ENCODE measurements at places on chromosomes 12 and 14.

- no peak for DNase-seq
Observed at GRCh38 chr14:99603471-99604277, at the start of gene CCDC85C. TSS of gene CCDC85C (minus strand) at chr14:99604207. CDS start at chr14:99603959, 248 bp downstream.

DNA sequence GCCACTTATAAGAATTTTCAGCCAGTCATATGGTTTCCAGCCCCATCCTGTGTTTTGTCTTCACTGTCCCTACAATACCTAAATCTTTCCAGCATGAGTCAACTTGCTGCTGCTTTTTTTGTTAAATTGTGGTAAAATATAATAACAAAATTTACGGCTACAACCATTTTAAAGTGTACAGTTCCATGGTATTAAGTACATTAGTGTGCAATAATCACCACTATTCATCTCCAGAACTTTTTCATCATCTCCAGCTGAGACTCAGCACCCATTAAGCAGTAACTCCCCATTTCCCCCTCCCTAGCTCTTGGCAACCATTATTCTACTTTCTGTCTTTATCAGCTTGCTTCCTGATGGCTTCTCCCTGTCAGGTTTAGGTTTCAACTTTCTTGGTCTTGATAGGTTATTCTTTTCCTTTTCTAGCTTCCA is 39.1 kb downstream of the FRS2 start:
- DNase-seq = no peak

- DNase-seq = no peak
Observed at GRCh38 chr12:630656-631632, 32.3 kb downstream of the NINJ2 start.

DNA sequence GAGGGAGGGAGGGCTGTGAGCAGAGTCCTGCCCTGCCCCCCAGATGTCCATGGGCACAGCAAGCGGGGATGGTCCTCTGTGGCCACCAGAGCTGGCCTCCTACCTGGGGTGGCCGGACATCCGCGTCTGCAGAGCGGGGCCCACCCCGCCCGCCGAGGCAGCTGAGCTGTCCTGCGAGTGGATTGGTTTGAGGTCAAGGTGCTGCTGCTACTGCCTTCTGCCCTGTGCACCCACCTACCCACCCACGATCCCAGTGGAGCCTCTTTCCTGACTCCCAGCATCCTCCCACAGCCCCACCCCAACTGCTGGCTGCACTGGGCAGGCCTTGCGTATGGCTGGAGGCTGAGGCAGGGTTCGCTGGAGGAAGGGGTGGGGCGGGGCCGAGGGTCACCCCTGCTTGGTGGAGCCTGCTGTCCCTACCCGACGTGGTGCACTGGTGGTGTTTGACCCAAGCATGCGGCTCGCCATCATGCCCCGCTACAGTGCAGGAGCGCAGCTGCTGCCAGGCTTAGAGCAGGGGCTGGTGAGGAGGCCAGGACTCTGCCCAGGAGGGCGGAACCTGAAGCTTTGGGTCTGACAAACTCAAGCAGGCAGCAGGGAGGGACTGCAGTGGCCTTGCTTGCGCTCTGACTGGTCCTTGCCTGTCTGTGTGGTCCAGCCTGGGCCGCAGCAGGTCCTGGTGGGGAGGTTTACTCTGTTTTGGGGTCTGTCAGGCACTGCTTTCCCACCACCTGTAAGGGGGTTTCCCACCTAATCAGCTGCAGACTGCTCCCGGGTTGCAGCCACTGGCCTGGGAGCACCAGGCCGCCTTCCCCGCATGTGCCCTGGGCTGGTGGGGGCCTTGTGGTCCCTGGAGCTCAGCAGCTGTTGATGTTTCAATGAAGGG is 23.7 kb downstream of the CEP170B start:
- no peak for DNase-seq

GRCh38 chr12:103903993-103904392 is 26.2 kb upstream of the HSP90B1 start:
- DNase-seq = no peak

GRCh38 chr14:22551605-22551997 is 37.4 kb downstream of the DAD1 start:
- no peak for DNase-seq

- DNase-seq = no peak
Observed at GRCh38 chr12:11596141-11596540, 53.3 kb upstream of the ETV6 start.

GRCh38 chr14:55373784-55374705 is 37.6 kb downstream of the ATG14 start:
- no peak for DNase-seq

GRCh38 chr12:8816448-8817050 is 5.9 kb upstream of the A2ML1 start:
- DNase-seq = no peak

DNA sequence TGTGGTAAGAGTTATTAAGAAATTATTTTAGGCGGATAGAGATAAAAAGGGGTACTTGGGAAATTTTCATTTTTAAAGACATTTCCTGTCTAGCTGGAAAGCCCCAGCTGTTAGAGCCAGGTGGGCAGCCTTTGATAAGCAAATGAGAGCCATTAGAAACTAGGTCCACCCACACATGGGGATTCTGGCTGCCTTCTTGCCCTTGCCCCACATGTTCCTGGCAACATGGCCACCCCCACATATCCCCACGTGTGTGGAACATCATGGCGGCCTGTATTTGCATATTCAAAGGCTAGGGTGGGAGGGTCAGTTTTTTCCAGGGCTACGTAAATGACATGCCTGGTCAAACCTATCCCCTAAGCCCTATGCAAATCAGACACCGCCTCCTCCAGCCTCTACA is 1382.1 kb downstream of the AACS start:
- no peak for DNase-seq

- DNase-seq = no peak
Observed at GRCh38 chr12:80282761-80283160, 161.3 kb upstream of the PTPRQ start.

DNA sequence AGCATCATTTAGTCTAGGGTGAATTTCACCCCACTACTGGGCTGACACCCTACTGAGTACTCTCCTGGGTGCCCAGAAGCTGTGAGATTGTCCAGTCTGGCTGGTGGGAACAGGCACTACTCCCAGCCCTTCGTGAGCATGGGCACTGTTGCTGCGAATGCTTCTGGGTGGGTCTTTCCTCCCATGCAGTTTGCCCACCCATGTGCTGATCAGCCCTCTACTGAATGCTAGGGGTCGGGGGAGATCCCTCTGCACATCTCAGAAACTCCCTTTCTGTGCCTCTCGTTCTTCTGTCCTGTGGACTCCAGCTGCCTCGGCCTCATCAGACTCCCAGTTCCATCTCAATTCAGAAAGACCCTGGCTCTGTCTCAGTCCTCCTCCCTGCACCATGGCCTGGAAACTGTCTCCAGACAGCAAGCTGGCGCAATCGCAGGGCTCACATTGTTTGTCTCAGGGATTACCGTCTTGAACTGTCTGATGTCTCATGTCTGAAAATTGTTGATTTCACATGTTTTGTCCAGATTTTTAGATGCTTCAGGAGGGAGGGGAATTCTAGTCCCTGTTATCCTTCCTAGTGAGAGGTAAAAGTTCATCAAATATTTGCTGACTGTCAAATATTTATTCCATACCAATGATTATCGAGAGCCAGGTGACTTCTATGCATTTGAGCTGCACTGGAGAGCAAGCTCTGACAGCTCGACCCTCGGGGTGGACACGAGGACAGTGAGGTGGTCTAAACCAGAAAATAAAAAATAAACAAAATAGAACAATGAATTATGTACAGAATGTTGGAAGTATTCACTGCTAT is 316.6 kb upstream of the RTL1 start:
- DNase-seq = no peak

DNA sequence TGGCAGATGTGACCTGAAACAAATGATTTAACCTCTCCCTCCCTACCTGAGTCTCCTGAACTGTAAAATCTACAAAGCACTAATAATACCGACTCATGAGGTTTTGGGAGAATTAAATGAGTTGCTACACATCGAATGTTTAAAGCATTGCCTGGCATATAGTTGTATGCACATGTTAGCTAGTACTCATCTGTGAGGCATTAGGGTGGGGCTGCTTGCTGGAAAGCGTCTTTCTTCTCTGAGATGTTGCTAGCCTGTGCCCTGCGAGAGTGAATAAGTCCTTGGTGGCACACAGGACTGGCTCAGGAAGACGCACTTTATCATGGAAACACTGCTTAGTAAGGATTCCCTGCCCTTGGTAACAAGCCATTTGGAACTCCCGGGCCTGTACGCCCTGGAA is 6.1 kb downstream of the RAPGEF3 start:
- no peak for DNase-seq

DNA sequence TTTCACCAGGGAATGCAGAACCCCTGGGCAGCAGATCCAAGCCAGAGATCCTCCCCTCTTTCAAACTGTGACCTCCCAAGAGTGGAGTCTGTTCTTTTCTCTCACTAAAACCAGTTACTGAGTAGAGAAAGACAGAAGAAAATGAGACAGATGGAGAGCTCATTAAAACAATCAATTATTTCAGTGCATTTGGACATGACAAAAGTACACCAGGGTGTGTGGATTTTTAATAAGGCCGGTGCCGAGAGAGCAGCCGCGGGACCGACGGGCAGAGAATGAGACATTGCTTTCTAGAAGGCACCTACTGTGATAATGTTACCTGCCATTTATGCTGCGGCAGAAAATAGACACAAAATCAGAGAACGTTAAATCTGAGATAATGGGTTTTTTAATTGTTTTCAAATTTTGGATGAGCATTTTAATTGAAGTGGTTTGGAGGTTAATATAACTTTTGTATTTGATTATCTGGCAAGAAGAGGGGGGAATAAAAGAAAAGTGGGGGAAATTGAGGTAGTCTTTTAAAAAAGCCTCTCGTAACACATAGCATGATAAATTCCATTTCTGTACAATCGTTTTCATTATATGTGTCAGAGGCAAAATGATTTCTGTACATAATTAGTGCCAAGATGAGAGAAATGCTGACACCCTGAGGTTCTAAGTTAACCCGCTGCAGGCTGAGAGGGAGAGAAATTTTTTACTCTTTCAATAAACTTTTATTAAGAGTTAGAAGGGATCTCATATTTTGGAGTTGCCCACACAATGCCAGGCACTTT is 70.8 kb downstream of the HSPB8 start:
- no peak for DNase-seq

DNA sequence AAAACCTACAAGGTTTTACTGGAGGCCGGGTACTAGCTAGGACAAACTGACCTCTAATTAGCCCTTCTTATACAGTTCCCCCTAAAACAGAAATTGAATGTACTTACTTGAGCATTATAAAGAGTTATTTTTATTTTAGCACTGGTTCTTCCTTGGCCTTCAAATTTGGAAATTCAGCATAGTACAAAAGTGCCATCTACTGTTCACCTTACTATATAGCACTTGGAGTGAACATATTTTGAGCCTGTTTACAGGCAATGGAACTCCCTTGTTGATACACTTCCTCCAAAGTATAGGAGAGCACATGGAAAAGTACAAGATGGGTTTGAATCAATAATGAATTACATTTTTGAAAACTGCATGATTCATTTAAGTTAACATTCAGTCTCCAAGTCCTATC is 3.9 kb upstream of the POC1B start:
- DNase-seq = peak; percentile 13

DNA sequence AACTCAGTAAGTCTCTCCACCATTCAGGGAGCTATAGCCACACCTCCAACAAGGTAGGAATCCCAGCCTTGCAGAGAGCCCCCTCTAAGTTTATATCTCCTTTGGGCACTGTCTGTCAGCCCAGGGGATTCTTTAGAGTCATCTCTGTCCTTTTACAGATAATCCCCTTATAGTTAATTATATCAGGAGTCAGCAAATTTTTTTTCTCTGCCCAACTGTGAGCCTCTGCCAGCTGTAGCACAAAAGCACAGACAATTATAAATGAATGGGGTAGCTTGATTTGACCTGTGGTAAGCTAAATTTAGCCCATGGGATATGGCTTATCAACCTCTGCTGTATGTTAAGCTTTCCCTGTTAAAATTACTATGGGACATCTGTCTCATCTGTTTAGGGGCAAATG is 8.3 kb downstream of the CEP128 start:
- DNase-seq = no peak

DNA sequence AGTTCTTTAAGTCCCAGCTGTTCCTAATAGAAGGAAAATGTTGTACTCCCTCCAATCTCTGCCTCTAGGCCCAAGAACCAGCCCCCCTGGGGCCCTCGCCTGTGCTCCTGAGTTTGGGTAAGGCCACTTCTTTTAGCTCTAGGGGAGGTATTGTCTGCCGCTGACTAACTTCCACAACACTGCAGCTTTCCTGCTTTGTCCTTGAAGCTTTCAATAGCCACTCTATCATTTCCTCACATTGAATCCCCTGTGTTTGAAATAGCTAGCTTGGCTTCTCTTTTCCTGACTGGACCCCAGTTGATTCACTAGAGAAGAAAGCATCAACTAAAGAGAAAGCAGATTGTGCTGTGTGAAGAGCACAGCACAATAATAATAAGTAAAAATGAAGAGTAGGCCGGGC is 28.8 kb downstream of the KRT80 start:
- no peak for DNase-seq

- no peak for DNase-seq
Observed at GRCh38 chr14:77709412-77709811, 1.5 kb downstream of the SLIRP start.

GRCh38 chr14:72222046-72222445 is 289.8 kb downstream of the RGS6 start:
- no peak for DNase-seq

- DNase-seq = no peak
Observed at GRCh38 chr12:128675576-128675975, 148.2 kb downstream of the SLC15A4 start.

- no peak for DNase-seq
Observed at GRCh38 chr12:120470150-120470784, 719 bp upstream of the SRSF9 start.

DNA sequence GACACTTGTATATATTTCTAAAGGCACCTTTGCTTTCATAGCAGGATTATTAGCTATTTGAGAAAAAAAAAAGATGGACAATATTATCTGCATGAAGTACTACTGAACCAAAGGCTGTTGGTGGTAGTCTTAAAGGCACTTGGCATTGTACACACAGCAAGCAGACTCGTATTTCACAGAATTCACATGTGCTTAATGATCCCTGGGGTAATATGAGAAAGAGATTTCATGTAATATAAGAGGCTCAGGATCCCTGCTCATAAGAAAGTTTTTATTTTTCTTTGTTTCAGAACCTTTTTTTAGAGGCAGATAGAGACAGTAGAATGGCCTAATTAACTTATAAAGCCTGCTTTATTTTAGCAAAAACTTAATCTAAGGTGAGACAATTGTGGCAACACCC is 59.5 kb downstream of the SYNE2 start:
- no peak for DNase-seq

- DNase-seq = no peak
Observed at GRCh38 chr12:29731591-29731990, 52.2 kb downstream of the TMTC1 start.

GRCh38 chr12:98224584-98225221 is 290.7 kb upstream of the TMPO start:
- no peak for DNase-seq
